Mesenchymal stem cell (in vitro differentiated cells and primary cell): ENCODE measurements at places on chromosomes 3 and 15.

- no peak overlapping the region for H3K4me3 ChIP-seq
- no peak overlapping the region for H3K27ac ChIP-seq
- H3K4me1 ChIP-seq, result no peaks in the 10 kb centered on the region
Measured at GRCh38 chr3:105911496-105911895, 42.7 kb upstream of the CBLB start.

DNA sequence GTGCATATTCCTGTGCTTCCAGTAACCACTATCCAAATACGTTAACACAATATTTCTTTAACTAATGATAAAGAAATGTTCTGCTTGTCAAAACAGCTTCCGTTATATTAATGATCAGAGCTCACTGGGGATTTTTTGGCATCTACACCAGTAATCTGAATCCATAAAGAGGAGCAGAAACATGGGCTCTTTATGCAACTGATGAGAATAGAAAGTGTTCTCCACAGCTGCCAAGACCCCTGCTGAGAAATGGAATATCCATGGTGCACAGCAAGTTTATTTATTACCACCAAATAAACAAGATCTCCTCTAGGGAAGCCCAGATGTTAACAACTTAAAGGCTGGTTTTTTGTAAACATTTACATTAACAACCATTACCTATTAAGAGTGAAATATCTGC is 54.5 kb downstream of the ALDH1A2 start:
- no peaks in the 10 kb centered on the region for H3K27me3 ChIP-seq
- H3K27ac ChIP-seq, result no peak overlapping the region
- no peaks in the 10 kb centered on the region for H3K4me1 ChIP-seq
- no peak overlapping the region for H3K4me3 ChIP-seq
- DNase-seq, result no peak

DNA sequence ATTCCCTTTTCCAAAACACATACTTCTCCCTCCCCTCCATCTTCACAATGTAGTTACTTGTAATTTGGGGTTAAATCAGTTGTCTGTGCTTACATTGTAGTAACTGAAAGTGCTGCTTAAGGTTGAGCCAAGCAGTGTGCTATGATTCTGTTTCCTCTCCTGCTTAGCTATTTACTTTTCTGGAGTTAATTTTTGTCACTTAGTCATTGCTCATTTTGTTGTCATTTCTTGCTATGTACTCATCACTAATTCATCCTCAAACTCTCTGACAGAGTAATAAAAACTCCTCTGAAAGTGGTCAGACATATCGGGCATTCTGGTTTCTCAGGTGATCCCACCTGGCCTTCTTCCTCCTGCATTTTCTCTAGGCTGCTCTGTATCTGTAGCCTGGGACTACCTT is 80.7 kb downstream of the PPARG start:
- H3K36me3 ChIP-seq, result no peaks in the 10 kb centered on the region
- peak overlapping the region; percentile 31 for H3K27ac ChIP-seq
- H3K4me3 ChIP-seq, result no peak overlapping the region
- H3K27me3 ChIP-seq, result no peaks in the 10 kb centered on the region

- peak overlapping the region; percentile 98 for H3K27ac ChIP-seq
- H3K4me1 ChIP-seq, result peaks cover 28% of the 10 kb centered on the region
- H3K4me3 ChIP-seq, result no peak overlapping the region
- DNase-seq, result no peak
Measured at GRCh38 chr15:57477736-57478522, 101.6 kb downstream of the CGNL1 start.

- no peaks in the 10 kb centered on the region for H3K27me3 ChIP-seq
- H3K36me3 ChIP-seq, result peaks cover under 1% of the 10 kb centered on the region
- no peak overlapping the region for H3K27ac ChIP-seq
- peaks cover 17% of the 10 kb centered on the region for H3K4me1 ChIP-seq
- H3K4me3 ChIP-seq, result no peak overlapping the region
Measured at GRCh38 chr15:74543043-74543422, 2.0 kb downstream of the ARID3B start.

GRCh38 chr3:89606151-89606550 is 498.7 kb downstream of the EPHA3 start:
- H3K4me3 ChIP-seq, result no peak overlapping the region
- H3K27me3 ChIP-seq, result no peaks in the 10 kb centered on the region
- no peak overlapping the region for H3K27ac ChIP-seq
- DNase-seq, result no peak

GRCh38 chr3:85709346-85709892 is 750.6 kb downstream of the CADM2 start:
- H3K4me1 ChIP-seq, result no peaks in the 10 kb centered on the region
- DNase-seq, result no peak
- no peak overlapping the region for H3K27ac ChIP-seq
- H3K27me3 ChIP-seq, result no peaks in the 10 kb centered on the region
- H3K4me3 ChIP-seq, result no peak overlapping the region
- no peaks in the 10 kb centered on the region for H3K36me3 ChIP-seq

DNA sequence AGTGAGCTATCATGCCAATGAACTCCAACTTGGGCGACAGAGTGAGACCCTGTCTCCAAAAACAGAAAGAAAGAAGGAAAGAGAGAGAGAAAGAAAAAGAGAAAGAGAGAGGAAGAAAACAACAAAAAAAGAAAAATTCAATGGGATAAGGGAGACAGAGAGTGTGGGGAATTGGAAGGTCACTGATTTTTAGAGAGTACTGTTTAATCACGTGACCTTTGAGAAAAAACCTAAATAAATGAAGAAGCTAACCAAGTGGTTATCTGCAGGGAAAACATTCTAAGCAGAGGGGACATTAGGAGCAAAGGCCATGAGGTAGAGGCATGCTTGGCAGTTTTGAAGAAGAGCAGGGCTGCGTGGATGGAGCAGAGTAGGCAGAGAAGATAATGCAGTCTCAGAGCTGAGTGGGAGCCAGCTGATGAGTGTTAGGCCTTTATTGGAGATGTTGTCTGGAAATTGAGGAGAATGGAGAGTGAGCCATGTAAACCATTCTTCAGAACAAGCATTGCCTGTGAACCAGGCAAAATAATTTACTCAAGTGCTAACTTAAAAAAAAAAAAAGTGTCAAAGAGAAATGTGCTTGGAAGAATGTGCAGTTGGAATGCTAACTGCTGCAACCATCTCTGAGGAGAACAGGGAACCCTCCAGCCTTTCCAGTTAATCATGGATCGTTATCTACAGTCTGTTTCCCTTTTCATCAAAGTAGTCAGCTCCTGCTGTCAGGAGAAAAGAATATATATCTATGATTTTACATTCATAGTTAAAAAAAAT is 377.3 kb upstream of the SEMA6D start:
- H3K36me3 ChIP-seq, result no peaks in the 10 kb centered on the region
- DNase-seq, result peak; percentile 67
- H3K4me1 ChIP-seq, result no peaks in the 10 kb centered on the region
- H3K27me3 ChIP-seq, result no peaks in the 10 kb centered on the region
- H3K27ac ChIP-seq, result no peak overlapping the region
